ENCODE measurements at places on chromosomes 3 and 15.

DNA sequence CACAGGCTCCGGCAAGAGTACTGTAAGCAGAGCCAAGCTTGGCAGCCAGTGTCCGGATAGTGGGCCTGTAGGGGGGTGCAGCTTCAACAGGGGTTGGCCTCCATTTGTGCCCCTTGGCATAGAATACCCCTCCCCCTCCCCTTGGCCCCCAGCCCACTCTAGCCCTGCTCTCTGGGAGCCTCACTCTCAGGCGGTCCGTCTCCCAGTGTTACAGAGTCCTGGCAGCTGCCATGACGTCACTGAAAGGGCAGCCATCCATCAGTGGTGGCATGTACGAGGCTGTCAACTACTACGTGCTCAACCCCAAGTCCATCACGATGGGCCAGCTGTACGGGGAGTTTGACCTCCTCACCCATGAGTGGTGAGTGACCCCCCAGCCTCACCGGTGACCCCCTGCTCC lies 50.4 kb downstream of the DNAH1 start:
- DNase-seq: no peak

- peak; percentile 90 for DNase-seq
Observed at GRCh38 chr15:72155635-72156616, 37.7 kb downstream of the SENP8 start.

GRCh38 chr15:53746101-53746500 lies 13.4 kb downstream of the WDR72 start:
- DNase-seq: no peak

DNA sequence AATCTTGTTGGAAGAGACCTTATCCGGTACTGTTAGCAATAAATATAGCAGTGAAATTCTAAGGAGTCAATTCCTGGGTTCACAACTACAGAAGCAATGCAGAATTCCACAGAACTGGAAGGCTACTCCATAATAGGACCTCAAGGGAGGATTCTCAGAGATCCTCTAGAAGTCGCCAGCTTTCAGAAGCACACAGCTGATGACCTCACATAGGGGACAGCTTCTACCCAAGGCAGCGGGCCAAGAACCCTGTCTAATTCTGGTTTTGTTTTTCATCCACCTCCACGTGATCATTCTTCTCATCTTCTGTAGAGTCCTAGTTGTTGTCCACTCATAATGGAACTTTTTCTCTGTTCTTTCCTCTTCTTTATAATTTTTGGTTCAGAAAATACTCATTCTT lies 99.4 kb downstream of the ERC2 start:
- no peak for DNase-seq

GRCh38 chr15:68933001-68933400 lies 2.7 kb downstream of the SPESP1 start:
- DNase-seq: no peak

- no peak for DNase-seq
Observed at GRCh38 chr3:125587039-125587648, 8.2 kb downstream of the OSBPL11 start.

GRCh38 chr3:112379020-112379690 lies 46.2 kb downstream of the CD200 start:
- DNase-seq: no peak

GRCh38 chr3:3765661-3766060 lies 33.6 kb upstream of the LRRN1 start:
- DNase-seq: no peak

- no peak for DNase-seq
Observed at GRCh38 chr15:89815769-89816168, 1.1 kb upstream of the ANPEP start.

DNA sequence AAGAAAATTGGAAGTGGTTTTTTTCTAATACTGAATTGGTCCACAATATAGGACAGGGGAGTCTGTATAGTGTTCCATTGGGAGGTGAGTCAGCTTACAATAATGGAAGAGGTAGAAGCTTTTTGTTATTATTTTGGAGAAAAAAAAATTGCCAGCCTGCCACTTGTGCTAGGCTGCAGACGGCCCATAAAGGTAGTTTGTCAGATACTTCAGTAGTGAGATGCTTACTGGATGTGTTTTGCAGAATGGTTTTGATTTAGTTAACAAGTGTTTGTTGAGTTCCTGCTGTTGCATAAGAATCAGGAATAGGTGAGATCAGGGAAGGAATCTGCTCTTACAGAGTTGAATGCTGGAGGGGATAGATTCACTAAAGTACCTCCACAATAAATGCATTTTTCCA lies 1.0 kb downstream of the DTWD1 start:
- DNase-seq: no peak

DNA sequence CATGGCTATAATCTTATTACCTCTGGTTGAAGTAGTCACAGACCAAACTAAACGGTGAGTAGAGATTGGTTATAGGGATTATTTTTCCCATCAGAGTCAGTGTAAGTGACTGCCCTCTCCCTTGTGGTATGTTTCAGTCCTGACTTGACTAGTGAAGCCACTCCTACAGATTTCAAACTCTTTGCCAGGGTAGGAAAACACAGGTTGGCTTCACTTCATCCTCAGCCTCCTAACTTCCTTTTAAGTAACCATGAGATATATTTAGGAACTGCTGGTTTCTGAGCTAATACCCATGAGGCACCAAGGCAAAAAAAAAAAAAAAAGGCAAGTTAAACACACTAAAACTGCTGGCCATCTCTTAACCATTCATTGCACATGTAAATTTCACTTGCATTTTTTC lies 349.2 kb upstream of the MCTP2 start:
- DNase-seq: no peak

DNA sequence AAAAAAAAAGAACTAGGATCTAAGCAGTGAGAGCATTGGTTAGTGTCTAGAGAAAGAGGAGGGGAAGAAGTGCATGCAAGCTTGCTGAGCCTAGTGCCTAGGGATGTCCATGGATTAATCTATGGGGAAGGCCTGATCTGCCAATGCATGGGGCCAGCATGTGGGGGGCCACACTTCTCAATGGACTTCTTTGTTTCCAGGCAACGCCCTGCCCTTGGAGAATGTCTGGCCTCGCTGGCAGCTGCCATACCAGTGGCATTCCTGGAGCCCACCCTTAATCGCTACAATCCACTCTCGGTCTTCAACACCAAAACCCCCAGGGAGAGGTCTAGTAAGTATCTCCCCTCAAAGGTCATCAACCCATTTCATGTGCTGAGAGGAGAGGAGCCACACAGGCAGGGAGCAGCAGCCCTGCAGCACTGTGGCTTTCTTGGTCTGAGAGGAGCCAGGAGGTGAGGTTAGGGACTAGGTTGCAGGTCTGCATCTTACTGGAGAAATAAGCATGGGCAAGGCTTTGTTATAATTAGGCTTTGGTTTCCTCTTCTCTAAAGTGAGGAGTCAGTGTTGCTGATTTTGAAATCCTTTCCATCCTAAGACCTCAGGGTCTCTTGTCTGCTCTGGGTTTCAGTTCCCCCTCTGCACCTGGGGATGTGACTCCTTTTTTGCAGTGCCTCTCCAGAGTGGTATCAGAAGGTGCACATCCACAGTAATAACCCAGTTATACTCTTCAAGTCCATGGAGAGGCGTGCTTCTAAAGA lies 188.1 kb upstream of the CHRM5 start:
- no peak for DNase-seq

DNA sequence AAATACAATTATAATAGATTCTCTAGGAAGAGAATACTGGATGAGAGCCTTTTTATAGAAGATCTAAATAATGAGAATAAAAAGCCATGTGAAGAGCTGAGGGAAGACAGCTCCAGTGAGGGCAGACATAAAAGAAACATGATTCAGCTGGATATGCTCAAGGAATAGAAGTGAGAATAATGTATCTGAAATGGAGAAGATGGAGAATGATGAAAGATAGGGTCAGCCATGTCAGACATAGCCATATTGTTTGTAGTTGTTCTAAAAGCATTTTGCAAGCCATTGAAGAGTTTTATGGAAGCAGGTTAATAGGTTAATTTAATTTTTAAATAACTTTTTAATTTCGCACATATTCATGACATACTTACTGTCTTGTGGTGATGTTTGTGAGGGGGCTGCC lies 713.5 kb upstream of the ARPP21 start:
- DNase-seq: no peak

DNA sequence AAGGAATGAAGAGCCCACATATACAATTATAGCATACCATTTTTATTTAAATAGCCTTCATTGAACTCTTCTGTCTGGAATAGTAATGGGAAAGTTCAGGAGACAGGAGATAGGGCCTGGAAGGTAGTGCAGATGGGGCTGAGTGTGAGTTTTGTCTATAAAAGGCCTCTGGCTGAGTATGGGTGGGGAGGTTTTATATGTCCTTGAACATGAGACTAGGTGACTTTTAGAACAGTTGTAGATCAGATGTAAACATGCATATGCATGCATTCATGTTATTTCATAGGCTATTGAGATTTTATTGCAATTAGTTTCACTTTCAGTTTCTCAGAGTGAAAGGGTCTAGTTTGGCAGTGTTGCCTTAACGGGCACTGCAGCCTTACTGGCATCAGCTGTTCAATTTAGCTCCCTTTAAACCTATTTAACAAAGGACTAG lies 27.1 kb downstream of the CGGBP1 start:
- DNase-seq: no peak

GRCh38 chr3:32440611-32441350 lies 49.1 kb downstream of the CMTM7 start:
- DNase-seq: peak; percentile 31

DNA sequence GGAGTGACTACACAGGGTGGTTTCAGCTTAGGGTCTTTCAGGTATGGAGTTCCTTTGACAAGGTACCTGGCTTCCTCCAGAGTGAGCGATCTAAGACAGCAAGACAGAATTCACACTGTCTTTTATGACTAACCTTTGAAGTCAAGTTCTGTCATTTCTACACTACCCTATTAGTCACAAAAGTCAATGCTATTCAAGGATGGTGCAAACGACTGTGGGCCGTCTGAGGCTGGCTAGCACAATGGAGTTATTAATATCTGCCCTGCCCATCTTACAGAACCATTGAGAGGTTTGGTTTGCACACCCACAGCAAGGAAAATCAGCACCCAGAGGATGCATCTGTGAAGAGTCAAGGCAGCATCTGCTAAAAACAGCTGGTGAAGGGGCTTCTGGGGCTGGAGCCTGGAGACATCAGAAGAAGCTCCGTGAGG lies 62.9 kb upstream of the XCR1 start:
- no peak for DNase-seq

- no peak for DNase-seq
Observed at GRCh38 chr3:50157827-50158529, 2.9 kb downstream of the SEMA3F start.

DNA sequence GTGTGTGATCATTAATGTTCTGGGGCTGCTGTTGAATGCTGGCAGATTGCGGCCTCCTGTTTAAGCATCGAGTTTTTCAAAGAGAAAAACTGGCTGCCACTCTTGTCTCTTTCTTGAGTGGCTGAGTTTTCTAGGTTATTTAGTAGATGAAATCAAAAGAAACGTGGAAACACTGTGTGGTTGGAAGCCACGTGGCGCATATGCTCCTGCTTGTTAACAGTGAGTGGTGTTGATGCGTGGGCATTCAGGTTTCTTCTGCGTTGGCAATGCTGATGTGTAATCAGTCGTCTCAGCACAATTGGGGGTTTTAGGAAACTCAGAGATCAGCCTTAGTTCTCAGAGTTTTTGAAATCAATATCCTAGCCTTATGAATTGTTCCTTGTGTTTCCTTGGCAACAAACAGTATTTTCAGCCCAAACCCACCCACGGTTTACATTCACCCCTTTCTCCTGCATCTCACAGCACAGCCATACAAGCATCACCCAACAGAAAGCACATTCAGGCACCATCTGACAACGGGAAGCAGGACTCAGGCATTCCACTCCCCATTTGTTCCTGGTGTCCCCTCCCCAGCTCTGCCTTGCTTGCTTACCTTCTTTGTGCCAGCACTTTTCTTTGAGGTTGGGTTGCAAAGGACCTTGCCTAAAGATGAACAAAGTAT lies 74.7 kb downstream of the SEC22A start:
- DNase-seq: no peak

DNA sequence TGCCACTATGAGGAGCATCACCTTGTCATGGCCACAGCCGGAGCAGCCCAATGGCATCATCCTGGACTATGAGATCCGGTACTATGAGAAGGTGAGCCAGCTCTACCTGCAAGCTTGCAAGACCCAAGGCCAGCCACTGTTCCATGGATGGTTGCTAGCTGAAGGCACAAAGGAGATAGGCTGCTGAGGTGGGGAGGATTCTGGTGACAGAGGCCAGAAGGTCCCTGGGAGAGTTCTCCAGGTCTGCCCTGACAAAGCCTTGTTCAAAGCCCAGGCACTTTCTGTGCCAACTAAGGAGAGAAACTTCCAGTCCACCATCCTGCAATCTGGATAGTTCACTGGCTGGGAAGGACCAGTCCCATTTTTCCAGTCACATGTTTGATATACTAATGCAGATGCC lies 359.1 kb downstream of the EPHB1 start:
- DNase-seq: no peak

DNA sequence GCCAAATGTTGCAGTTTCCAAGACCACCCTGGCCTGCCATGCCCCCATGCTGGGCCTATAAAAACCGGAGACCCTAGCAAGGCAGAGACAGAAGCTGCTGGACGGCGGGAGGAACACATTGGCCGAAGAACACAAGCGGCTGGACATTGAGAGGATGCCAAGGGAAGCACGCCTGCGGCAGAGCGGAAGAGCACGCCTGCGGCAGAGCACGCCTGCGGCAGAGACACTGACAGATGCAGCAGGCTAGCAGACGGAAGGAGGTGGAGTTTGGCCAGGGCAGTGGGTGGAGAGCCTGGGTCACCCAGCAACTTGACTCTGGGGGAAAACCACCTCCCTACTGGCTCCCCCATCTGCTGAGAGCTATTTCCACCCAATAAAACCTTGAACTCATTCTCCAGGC lies 322.3 kb upstream of the TBL1XR1 start:
- DNase-seq: no peak

DNA sequence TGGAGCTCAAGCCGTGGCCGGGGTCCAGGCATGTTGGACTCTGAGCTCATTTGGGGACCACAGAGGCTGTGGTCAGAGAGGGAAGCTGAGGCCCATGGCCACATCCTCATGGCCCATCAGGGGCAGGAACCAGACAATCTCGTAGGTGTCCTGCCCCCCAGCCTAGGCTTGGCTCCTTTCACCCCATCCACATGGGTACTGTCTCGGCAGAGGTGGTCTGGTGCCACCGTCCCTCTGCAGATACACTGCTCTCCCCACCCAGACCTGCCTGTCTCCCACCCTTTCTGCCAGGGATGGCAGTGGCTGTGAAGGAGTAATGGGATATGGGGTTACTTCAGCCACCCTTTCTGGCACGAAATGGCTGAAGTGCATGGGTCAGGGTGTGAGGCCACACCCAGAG lies 7.9 kb downstream of the PRSS50 start:
- no peak for DNase-seq

DNA sequence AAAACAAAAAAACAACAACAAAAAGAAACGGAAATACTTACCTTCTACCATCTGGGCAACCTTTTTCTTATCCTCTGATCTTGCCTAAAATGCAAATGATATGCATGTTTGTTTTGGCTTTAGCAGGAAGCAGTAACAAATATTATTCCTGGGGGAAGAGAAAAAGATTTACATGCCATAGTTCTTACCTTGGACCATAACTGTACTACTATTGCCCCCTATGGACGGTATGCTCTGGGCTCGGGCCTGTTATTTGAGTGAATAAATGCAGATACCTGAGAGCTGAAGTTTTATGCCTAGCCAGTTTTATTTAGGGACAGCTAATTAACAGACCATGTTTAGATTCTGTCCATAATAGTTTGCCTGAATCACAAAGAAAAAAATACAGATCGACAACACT lies 12.6 kb upstream of the STARD5 start:
- DNase-seq: no peak
